ENCODE measurements at places on chromosomes 1 and 21. TPM values are rescaled to one million over a fixed set of nuclear protein-coding genes. Genes with fewer than 3 reads are reported as not detected.

MRTO4 gene
- 12.7 TPM for total RNA-seq

LINGO4 gene
- 0.13 TPM for total RNA-seq

C1orf141 gene
- total RNA-seq = not detected

- peak; percentile 33 for DNase-seq
Measured at GRCh38 chr1:26690157-26690556, 5.7 kb upstream of the ARID1A start.

DNA sequence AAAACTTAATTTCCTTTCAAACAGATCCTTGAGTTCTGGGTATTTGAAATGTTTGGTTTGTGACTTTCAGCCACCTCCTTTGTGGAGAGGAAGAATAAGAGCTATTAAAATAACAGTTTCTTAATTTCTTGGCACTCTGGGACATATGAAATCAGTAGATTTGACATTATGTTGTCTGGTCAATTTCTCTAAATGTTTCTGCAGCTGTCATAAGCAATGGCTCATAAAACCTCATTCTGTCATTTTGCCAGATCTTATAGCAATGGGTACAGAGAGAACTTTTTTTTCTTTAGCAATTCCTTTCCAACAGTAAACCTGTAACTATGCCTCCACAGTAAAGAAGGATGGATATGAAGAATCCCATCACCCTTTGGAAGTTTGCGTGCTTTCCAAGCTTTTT lies 52.6 kb downstream of the LAMC1 start:
- DNase-seq = no peak

DNA sequence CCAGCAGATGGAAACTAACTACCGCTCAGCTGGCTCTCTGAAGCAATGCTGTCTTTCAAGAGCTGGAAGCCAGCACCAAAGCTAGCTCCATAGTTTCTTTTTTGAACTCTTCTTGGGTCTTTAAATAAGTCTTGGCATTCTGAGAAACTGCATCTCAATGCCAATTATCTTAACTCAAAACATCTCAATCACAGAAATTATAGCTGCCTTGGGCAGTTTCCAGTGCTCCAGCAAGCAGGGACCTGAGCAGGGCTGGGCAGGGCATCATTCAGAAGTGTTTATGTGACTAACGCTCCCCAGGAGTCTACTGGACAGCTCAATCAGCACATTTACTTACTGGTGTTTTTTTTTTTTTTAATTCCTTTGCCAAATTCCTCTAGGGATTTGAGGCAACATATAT lies 18.3 kb upstream of the PADI4 start:
- DNase-seq = no peak

GRCh38 chr1:222552882-222553281 lies 5.0 kb upstream of the HHIPL2 start:
- no peak for DNase-seq

GRCh38 chr1:213934649-213935048 lies 53.1 kb upstream of the PROX1 start:
- DNase-seq = no peak

- DNase-seq = no peak
Measured at GRCh38 chr1:236736761-236737160, 50.5 kb downstream of the ACTN2 start.
